ENCODE measurements at places on chromosomes 1 and 21.

- no peak for DNase-seq
These were observed 501.9 kb upstream of the C1orf87 start for GRCh38 chr1:60575326-60575977.

- peak; percentile 73 for DNase-seq
These were observed 733.4 kb upstream of the B3GALT2 start for GRCh38 chr1:193919827-193920226.

- peak; percentile 99 for DNase-seq
These were observed 1.8 kb downstream of the RHOC start for GRCh38 chr1:112704934-112705627.

- no peak for DNase-seq
These were observed 51.7 kb upstream of the SCMH1 start for GRCh38 chr1:41293779-41294178.

DNA sequence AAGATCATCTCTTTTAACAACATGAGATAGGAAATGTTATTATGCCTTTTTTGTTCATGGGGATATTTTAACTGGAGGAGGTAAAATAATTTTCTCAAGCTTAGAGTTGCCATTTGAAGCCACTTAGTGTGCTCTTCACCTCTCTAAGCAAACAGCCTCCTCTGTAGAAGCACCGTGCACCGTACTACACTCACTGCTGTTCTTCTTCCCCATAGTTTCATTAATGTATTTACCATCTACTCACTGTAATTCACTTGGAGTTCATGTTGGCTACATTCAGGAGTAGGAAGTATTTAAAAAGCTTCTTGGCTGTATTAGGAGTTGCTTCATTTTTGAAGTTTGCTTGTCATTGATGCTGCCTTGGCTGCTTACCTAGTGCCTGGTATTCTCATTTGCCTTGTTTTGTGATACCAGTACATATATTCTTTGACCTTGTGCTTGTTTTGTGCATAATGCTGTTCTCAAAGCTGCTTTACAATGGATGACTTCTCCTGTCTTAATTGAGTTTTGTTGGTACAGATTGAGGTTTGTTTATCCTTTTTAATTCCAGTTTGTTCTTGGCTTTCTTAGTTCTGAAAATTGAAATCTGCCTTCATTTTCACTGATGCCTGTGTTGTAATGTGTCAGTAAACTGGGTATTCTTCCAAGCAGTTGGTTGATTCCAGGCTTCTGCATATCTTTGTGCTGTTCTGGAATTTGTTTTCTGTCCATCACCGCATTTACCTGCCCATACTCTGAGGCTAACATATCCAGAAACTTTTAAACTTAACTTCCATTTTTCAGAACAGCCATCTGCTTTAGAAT is 240.4 kb downstream of the HMCN1 start:
- no peak for DNase-seq

DNA sequence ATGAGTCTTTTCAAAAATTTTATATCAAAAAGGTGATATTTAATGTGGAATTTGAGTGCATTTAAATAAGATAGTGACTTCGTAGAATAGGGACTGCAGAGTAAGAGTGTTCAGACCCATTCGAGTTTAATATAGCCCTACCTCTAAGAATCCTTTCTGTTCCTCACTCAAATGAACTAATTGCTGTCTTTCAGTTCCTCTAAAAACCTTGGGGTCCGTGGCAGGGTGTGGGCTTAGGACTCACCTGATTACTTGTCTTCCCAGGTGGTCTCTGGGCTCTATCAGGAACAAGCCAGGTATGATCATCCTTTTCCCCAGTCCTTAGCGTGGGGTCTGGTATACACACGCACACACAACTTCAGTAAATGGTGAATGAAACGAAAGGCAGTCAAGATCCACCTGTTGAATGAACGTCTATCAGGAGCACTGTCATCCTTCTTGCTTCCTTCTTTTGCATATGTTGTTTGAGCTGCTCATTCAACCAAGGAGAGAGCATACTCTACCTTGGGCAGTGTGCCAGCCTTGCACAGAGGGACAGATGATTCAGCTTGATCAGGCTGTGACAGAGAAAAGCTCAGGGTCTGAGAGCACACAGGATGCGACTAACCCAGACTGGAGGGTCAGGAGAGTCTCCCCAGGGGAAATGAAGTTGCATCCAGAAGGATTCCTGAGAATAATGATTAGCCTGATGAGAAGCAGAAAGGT is 1.2 kb upstream of the RNF11 start:
- peak; percentile 85 for DNase-seq

DNA sequence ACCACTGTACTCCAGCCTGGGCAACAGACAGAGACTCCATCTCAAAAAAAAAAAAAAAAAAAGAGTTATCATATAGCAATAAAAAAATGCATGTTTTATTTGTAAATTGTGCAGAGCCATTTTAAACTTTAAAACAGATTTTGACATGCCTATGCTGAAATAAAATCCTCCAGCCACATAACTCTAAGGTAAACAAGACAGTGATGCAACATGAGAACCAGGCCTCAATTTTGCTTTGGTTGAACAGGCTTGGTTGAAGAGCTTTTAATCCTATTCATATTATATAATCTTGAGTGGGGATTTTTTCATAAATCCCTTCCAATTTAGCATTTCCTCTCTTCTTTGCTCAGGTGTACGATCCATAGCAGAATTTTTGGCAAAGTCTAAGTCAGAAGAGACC is 26.1 kb downstream of the ARMH1 start:
- DNase-seq, result no peak

Data from fibroblast of skin of back (primary cell).